Femur (tissue), 1 donor: ENCODE measurements at places on chromosomes 1 and 21.
A peak's percentile ranks its signal among the peaks of the same experiment; 100 is the strongest.

DNA sequence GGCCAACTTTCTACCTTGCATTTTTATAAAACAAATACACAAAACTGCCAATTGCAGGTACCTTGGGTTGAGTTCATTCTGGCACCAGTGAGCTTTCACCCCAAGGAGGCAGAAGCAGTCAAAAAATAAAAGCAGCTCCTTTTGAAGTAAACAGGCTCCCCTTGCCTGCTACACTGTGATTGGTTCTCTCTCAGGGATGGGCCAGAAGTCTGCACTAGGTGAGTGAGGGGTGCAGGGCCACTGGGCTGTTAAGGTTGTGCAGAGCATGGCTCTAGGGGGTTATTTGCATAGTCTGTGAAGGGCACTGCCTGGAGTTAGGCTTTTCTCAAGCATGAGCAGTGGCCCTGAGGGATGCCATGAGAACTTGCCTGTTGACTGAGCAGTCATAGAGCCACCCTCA is 39.1 kb downstream of the AKNAD1 start:
- no peak for DNase-seq

DNA sequence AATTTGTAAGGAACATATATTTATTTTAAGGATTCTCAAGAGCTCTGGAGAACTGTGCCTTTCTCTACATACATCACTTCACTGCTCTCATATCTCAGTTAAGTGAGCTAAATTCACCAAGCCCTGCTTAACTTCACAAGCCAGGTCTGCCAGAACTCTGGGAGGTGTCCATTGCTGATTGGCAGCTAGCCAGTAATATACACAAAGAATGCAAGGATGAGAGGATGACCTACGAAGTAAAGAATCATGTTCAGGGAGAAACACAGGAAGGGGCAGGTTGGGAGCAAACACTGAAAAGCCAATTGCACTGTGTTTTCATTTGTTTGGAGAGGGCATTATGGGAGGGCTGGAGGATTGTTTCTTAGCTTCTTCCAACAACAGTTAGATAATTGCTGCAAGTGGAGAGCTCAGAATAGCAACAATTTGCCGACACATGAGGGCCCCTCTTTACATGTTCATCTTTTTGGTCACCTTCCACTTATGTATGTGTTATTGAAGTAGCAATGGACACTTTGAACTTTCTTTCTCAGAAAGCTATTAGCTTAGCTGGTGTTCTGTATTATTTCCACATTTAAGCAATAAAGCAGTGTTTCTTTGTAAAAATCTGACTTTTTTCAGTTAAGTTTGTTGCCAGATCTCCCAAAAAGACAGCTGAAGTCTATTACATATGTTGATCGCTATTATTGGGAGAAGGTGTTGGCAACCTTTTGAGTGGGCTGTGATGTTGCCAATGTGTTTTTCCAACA is 254.8 kb downstream of the LTN1 start:
- peak; percentile 27 for DNase-seq

DNA sequence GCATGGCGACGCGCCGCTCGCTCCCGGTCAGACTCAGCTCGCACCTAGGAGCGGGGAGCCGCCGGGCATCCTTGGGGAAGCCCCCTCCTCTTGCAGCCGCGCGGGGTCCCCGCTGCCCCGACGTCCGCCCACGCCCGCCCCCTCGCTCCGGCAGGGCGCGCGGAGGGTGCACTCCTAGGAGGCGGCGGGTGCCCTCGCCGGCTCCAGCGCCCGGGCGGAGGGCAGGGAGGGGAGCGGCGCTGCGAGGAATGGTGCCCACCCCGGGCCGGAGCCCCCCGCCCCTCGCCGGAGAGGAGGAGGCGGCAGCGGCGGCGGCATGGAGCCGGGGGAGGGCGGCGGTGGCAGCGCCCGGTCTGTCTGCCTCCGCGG is 488 bp downstream of the FAM78B start:
- no peak for DNase-seq

- DNase-seq: no peak
These were observed 124.6 kb upstream of the CAMK1G start for GRCh38 chr1:209458921-209459320.

DNA sequence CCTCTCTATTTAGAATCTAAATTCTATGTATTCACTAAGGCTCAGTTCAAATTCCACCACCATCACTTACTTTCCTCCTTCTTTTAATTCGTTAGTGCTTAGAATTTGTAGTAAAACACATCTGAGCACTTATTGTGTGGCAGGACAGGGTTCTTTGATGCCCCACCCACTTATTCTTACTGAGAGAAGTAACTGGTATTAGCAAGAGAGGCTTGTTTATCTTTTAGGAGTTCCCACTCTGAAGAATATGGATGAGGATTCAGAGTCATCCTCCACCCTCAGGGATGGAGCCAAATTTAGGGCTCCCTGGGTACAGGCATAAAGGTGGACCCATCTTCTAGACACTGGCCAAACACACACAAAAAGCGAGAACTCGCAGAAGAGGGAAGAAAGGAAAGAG is 11.5 kb upstream of the TAF1A start:
- no peak for DNase-seq

DNA sequence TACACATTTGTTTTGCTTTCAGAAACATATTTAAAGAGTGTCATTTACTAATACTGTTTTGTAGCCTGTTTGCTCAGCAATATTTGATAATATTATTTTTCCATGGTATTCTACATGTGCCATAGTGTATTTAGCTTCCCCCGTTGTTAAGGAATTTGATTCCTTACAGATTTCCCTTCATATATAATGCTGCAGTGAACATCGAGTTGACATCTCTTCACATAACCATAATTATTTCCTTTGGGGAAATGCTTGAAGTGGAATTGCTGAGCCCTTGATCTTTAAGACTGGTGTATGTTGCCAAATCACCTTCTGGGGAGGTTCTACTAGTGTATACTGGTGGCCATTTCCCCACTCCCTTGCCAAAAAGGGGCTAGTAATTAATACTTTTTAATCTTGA is 42.6 kb downstream of the FAM163A start:
- no peak for DNase-seq

GRCh38 chr21:46061518-46061917 is 36.4 kb upstream of the COL6A2 start:
- DNase-seq: no peak

- no peak for DNase-seq
These were observed 60.9 kb downstream of the LHX4 start for GRCh38 chr1:180291004-180291403.

- peak; percentile 84 for DNase-seq
These were observed 2.2 kb downstream of the JUN start for GRCh38 chr1:58781541-58782177.
